ENCODE measurements at places on chromosomes 5 and 9.

DNA sequence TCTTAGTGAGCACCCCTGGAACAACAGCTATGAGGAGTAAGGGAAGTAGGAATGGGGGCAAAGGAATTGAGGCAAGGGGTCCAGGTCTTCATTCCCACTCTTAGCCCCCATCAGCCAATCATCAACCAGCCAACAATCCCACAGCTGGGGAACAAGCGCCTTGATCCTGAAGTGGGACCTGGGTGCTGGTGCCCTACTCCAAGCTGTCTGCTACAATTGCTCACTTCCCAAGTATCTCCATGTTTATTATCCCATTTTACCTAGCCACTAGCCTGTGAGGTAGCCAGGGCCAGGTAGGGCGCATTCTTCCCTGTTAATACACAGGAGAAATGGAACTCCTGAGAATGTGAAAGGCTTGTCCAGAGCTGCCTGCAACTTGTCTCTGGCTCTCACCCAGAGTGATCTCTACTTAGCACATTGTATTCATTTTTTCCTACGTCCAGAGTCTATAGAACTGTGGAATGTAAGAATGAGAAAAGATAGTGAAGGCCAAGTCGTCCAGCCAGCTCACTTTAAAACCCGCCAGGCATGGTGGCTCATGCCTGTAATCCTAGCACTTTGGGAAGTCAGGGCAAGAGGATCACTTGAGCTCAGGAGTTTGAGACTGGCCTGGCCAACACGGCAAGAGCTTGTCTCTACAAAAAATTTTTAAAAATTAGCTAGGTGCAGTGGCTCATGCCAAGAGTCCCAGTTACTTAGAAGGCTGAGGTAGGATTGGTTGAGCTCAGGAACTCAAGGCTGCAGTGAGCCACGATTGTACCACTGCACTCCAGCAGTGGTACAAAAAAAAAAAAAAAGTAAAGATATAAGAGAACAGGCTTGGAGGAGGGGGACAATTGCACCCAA is 6.2 kb upstream of the DNAJC18 start:
- no peak for DNase-seq

- peak; percentile 54 for DNase-seq
Observed at GRCh38 chr9:74887041-74887980, at the start of gene TRPM6. TRPM6 (minus strand) TSS chr9:74887921; CDS start chr9:74887856, 65 bp downstream.

GRCh38 chr5:117943541-117943940 is 1044.8 kb downstream of the DTWD2 start:
- no peak for DNase-seq

DNA sequence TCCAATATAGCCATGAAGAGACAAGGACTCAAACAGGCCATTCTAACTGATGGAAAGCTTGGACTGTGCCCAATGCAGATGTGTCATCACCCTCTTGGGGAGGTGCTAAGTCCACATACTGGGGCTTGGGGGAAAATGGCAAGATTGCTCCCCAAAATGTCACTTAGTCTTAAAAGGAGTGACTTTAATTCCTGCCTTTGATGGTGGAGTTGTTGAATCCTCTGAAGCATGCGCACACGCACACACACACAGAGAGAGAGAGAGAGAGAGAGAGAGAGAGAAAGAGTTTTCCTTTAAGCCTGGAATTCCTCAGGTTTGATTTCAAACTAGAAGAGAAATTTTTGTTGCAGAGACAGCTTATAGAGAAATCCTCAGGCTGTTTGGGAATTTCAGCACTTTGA is 161.9 kb upstream of the GAS1 start:
- DNase-seq = no peak

DNA sequence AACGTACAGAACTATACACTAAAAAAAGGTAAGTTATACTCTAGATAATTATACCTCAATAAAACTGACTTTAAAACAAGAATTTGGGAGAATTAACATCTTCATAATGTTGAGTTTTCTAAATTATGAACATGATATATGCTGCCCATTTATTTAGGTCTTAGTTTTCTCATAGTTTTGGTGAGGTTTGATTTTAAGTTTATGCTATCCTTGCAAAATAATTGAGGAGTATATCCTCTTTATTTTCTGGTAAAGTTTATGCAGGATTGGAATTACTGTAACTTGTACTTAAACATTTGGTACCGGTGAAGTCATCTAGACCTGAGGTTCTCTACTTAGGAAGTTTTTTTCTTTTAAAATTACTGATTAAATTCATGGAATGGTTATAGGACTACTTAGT is 38.9 kb upstream of the RNU6ATAC start:
- DNase-seq = no peak
